ENCODE measurements at places on chromosomes 1 and 21.

DNA sequence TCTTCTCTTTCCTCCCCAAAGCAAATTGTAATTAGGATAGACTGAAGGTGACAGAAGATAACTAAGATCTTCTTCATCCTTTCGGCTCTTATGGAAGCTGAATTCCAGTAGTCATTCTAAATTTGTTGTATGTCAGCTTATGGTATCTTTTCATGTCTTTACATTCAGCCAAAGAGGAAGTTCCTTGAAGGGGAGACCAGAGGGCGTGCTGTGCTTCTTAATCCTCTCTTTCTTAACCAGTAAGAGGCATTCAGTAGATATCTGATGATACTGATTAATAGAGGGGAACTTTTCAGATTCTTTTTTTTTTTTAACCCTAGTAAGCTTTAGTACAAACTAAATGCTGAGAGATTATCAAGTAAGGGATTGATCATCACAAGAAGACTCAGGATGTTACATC, 102.3 kb downstream of the OSBPL9 start:
- DNase-seq = no peak

DNA sequence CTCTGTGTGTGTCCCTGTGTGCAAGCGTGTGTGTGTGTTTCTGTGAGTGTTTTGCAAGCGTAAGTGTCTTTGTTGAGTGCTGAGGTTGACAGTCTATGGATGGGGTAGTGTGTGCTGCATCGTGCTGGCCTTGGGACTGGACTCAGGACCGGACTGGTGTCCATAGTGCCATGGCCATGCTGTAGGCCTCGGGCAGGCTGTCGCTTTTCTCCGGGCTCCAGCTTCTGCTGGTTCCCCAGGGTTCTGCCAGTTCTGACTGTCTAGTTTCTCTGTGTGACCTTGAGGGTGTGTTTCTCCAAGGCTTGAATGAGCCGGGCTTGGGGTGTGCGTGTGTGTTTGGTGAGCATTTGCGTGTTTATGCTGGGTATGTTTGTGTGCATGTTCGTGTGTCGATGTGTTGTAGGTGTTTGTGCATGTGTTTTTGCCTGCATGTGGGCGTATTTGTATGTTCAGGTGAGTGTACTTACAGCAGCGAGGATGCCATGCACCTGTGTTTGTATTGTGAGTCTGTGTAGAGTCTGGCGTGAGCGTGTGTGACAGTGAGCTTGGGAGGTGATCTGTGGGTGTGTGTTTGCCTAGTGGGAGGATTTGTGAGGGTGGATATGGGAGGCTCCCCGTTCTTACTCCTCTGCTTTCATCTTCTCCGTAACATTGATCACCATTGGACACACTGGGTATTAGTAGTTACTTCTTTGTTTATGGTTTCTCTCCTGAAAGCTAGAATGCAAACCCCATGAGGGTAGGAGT, 51.7 kb upstream of the POU3F1 start:
- DNase-seq = no peak

GRCh38 chr1:165300400-165300903, 56.1 kb downstream of the LMX1A start:
- no peak for DNase-seq

DNA sequence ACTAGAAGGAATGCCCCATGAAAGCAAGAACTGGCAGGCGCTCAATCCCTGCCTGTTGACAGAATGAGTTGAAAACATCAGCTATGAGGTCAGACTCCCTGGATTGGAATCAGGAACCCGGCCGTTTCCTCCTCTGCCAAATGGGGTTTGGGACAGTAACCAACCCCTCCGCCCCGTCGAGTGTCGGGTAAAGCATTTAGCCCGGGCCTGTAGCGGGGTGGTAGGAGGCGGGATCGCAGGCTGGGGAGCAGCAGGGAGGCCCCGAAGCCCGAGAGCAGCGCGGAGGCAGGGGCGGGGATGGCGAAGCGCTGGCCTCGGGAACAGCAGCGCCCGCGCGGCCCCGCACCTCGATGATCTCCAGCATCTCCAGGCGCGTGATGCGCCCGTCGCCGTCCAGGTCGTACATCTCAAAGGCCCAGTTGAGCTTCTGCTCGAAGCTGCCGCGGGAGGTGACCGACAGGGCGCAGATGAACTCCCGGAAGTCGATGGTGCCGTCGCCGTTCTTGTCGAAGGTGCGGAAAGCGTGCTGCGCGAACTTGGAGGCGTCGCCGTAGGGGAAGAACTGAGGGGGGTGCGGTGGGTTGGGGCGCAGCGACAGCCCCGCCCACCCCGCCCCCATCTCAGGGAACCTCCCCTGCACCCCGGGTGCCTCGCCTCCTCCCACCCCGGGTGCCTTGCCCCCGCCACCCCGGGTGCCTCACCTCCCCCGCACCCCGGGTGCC, 7.5 kb downstream of the HPCAL4 start:
- DNase-seq = no peak

- DNase-seq = no peak
These were observed 8.9 kb upstream of the KCNE1 start for GRCh38 chr21:34520764-34521508.

DNA sequence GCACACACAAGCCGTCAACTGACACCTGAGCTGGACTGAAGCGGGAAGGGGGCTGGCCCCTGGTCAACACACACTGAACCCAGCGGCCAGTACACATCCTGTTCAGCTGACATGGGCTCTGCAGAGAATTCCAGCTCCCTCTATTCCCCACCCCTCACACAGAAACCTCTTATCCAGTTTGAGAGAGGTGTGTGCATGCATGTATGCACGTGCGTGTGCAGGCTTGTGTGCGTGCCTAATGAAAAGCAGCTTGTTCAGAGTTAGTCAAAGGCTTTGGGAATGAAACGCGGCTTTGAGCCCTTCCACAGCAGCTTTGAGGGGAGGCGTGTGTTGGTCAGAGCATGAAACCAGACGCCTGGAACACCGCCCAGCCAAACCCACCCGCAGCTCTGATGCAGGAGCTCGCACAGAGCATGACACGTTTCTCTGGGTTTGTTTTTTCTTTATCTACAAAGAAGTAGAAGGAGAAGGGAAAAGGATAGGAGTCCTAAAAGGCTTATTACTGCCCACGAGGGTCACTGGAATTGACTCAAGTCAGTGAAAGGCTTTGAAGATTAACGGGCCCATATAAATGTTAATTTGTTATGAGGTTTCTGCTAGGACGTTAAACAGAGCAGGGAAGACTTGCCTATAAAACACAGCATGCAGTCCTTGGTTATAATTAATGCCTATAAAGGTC, 184.2 kb downstream of the ETS2 start:
- no peak for DNase-seq

GRCh38 chr1:119646521-119647227, 1.4 kb downstream of the ZNF697 start:
- no peak for DNase-seq

- DNase-seq = no peak
These were observed 17.7 kb downstream of the CD1E start for GRCh38 chr1:158371188-158371953.

GRCh38 chr1:17575797-17576518, 36.5 kb downstream of the ARHGEF10L start:
- DNase-seq = no peak

DNA sequence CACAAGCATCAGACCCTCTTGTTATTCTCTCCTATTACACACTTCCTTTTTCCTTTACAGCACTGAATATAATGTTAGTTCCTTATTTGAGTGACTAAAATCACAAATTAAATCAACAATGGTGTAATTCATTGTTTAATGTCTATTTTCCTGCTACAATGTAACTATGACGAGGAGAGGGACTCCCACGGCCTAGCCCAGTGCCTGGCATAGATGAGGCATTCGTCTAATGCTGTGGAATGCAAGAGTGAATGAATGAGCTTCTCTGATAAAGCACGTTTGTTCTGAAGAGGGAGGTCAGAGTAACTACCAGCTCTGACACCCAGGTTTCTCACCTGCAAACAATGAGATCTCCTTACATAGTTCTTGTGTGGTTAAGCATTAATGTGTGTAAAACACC, 479.4 kb downstream of the OMA1 start:
- DNase-seq = no peak

GRCh38 chr1:51523931-51524330, 4.9 kb upstream of the EPS15 start:
- DNase-seq = no peak

- no peak for DNase-seq
These were observed 218.5 kb downstream of the SDCCAG8 start for GRCh38 chr1:243474136-243474881.

DNA sequence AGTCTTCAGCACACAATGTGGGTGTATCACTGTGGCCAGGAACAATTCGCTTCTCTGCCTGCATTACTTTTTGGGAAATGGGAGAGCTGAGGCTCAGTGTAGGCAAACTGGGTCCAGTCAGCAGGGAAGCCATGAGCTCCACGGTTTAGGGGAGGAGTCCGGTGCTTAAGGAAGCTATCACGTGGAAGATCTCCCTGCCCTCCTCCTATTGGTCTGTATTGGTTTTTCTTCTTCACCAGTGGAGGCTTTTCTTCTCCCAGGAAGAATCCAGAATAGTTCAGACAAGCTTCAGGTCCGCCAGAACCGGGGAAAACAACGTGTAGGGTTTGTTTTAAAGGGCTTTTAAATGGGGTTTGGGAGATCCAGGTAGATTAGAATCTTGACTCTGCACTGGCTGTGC, 156.2 kb upstream of the CAMK1G start:
- no peak for DNase-seq

- DNase-seq = no peak
These were observed 216.9 kb downstream of the RYR2 start for GRCh38 chr1:237258871-237259270.

- no peak for DNase-seq
These were observed 49.1 kb upstream of the DR1 start for GRCh38 chr1:93296555-93297154.

DNA sequence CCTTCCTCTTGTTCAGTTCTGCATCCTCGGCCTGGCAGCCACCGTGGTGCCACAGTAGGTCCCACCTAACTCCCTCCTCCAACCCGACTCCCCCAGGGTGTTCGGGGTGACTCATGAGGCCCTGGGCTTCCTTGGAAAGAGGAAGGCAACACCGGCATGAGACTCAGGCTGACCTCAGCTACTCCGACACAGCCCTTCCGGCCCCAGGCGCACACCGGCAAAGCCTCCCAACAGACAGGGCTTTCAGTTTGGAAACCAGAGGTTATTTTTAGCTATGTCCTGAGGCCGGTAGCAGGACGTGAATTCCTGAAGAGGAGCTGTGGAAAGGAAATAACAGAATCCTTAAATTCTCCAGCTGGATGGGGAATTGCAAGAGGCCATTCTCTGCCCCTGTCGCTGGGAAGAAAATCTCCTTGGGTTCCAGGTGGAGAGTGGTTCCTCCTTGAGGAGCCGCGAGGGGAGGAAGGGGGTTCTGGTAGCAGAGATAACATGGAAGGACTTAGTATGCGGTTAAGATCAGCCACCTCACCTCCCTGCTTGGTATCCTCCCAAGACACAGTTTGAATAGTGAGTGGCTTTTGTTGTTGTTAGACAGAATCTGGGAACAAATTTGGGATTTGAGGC, 24.4 kb downstream of the PLXNA2 start:
- no peak for DNase-seq

GRCh38 chr1:225448146-225448805, 20.4 kb upstream of the LBR start:
- no peak for DNase-seq

- no peak for DNase-seq
These were observed at the start of gene DMBX1 for GRCh38 chr1:46489638-46490405. Gene DMBX1 (plus strand): TSS chr1:46489836. CDS start chr1:46507011, 17,175 bp downstream.

- DNase-seq = no peak
These were observed 2.5 kb upstream of the TRIM67 start for GRCh38 chr1:231159202-231159962.

- DNase-seq = no peak
These were observed 11.4 kb upstream of the CFAP126 start for GRCh38 chr1:161379071-161379470.

GRCh38 chr1:99565606-99566289, 80.2 kb upstream of the PALMD start:
- no peak for DNase-seq

- no peak for DNase-seq
These were observed 61.3 kb downstream of the LBR start for GRCh38 chr1:225366552-225366951.

- no peak for DNase-seq
These were observed 31.2 kb upstream of the SYNC start for GRCh38 chr1:32733582-32734321.

DNA sequence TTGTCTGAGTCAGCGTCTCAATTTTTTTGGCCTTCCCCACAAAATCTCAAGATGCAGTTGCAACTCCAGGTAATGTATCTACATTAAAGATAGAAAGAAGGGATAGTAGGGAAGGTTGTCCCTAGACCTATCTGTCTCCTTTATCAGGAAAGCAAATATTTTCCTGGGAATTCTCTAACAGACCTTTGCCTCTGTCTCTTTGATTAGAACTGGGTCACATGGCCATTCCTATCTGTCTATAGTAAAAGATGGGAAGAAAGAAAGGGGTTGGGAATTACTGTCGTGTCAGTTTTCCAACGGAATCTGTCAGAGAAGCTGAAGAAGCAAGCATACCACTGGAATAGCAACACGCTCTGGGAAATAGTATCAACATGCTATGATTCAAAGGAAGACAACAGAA, 48.7 kb downstream of the ZNF326 start:
- DNase-seq = no peak

GRCh38 chr1:68293122-68293521, 60.8 kb upstream of the WLS start:
- no peak for DNase-seq

- DNase-seq = no peak
These were observed 93.8 kb downstream of the DMRTA2 start for GRCh38 chr1:50329332-50329932.

DNA sequence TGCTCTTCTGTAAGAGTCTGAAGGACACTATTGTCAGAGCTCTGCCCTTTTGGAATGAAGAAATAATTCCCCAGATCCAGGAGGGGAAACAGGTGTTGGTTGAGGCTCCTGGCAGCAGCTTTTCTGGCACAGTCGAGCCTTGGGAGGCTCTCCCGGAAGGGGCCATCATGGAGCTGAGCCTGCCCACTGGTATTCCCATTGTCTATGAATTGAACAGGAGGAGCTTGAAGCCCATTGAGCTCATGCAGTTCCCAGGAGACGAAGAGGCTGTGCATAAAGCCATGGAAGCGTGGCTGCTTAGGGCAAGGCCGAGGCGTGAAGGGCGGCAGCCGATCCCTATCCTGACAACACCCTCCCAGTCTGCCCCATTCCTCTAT, 26.6 kb downstream of the UBE4B start:
- DNase-seq = no peak

GRCh38 chr21:30957010-30957409, 75.6 kb upstream of the KRTAP11-1 start:
- no peak for DNase-seq

DNA sequence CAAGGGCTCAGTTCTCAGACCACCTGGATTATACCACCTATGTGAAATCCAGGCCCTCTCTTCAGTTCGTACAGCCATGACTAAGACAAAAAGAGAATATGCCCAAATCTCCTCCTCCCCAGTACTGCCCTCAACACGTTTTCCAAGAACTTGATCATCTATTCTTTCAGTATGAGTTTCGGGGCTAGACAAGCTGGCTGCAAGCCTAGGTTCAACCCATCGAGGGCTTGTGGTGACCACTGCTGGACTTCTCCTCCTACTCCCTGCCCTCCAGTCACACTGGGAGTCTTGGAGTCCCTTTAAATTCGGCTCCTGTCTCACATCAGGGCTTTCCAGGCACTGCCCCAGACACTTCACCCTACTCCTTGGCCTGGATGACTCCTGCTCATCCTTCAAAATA, 352.3 kb downstream of the KCNH1 start:
- DNase-seq = no peak

Data from activated CD8-positive, alpha-beta memory T cell treated with anti-CD3 and anti-CD28 coated beads for 1 hour (primary cell).